ENCODE measurements at places on chromosomes 16 and 17.

- H3K27ac ChIP-seq = no peak overlapping the region
- H3K27me3 ChIP-seq = peaks cover 23% of the 10 kb centered on the region
- no peaks in the 10 kb centered on the region for H3K4me1 ChIP-seq
Observed at GRCh38 chr16:86524029-86524428, 13.7 kb downstream of the FOXF1 start.

GRCh38 chr17:64081802-64082799 lies 47.8 kb downstream of the ERN1 start:
- H3K36me3 ChIP-seq = no peaks in the 10 kb centered on the region
- peaks cover 10% of the 10 kb centered on the region for H3K4me1 ChIP-seq
- no peak overlapping the region for H3K4me3 ChIP-seq
- H3K27ac ChIP-seq = peak overlapping the region; percentile 43
- no peaks in the 10 kb centered on the region for H3K27me3 ChIP-seq

GRCh38 chr16:89910717-89911354 lies 7.8 kb upstream of the MC1R start:
- H3K27ac ChIP-seq = peak overlapping the region; percentile 49
- H3K4me1 ChIP-seq = no peaks in the 10 kb centered on the region
- H3K27me3 ChIP-seq = no peaks in the 10 kb centered on the region
- DNase-seq = no peak

DNA sequence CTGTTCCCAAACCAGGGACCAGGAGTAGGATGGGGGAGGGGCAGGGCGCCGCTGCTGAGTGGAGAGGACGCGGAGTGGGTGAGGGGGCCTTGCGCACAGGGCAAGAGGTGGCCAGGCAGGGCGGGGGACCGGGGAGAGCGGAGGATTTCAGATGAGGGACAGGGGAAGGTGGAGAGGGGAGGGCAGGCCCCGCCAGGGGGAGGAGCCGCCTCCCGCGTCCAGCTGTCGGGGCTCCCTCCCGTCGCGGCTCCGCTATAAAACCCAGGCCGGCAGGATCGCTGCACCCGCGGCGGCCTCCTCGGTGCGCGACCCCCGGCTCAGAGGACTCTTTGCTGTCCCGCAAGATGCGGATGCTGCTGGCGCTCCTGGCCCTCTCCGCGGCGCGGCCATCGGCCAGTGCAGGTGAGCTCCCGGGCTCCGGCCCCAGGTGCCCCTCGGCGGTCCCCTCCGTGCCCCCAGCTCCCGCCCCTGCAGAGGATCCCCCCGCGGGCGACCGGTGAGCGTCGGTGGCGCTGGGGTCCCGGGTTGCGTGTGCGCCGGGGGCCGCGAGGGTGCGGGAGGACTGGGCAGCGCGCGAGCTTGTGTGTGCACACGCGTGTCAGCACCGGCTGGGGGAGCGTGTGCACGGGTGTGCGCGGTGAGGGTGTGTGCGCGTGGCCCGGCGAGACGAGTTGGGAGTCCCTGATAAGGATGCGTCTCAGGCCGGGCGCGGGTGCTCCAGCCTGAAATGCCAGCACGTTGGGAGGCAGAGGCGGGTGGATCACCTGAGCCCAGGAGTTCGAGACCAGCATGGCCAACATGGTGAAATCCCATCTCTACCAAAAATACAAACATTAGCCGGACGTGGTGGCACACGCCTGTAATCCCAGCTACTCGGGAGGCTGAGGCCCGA lies at the start of gene CA4:
CA4 (plus strand) TSS at position 283 of the 892 bp plus-strand sequence; CDS start at position 345, 62 bp downstream.
- H3K27ac ChIP-seq = no peak within 1 kb of the TSS
- H3K27me3 ChIP-seq = peaks cover 59% of the 10 kb centered on the region
- H3K4me1 ChIP-seq = peaks cover 37% of the 10 kb centered on the region

- no peak overlapping the region for H3K27ac ChIP-seq
- DNase-seq = no peak
- H3K27me3 ChIP-seq = no peaks in the 10 kb centered on the region
- no peaks in the 10 kb centered on the region for H3K36me3 ChIP-seq
Observed at GRCh38 chr16:78242239-78242630, 142.8 kb downstream of the WWOX start.
